Astrocyte of the cerebellum (primary cell): ENCODE measurements at places on chromosomes 12 and 14.

- no peak for DNase-seq
Observed at GRCh38 chr12:130498589-130499385, 161.1 kb downstream of the PIWIL1 start.

DNA sequence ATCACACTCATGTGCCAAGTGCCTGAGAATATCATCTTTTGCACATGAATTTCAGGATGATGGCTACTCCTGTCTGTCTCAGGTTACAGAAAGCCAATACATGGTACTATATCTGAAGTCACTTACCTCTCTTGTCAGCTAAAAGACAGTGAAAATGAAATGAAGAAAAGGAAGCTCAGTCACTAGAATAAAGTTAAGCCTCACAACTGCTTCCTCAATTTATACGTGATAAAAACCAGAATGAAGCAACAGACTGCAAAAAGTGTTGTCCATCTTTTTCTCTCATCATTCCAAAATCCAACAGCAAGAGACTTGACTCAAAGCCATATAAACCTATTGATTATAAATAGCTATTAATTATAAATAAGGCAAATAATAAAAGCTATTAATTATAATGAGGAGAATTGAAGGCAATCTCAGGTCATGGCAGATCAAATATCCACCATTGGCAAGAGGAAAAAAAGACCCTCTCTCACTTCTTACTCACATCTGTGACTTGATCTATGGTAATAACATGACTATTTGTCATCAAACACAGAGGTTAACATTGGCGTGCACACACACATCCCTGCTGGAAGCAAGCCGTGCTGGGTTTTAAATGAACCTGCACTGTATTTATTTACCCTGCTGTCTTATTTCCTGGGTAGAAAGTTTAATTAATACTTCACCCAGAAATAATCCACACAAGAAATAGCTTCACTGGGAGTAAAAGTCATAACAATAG lies 10.0 kb downstream of the NIN start:
- DNase-seq, result no peak

DNA sequence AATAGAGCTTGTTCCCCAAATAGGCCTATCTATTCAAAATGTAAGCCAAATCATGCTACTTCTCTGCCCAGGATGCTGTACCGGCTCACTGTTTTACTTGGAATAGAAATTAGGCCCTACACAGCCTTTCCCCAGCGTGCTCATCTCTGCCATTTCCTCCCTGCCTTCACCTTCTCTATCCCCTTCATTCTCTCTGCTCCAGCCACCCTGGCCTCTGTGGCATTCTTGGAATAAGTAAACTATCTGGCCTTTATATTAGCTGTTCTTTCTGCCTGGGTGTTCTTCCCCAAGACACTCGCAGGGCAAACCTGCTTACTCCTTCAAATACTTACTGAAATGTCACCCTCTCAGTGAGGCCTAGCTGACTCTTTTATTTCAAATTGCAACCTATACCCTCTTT lies 30.9 kb upstream of the DYRK2 start:
- no peak for DNase-seq

DNA sequence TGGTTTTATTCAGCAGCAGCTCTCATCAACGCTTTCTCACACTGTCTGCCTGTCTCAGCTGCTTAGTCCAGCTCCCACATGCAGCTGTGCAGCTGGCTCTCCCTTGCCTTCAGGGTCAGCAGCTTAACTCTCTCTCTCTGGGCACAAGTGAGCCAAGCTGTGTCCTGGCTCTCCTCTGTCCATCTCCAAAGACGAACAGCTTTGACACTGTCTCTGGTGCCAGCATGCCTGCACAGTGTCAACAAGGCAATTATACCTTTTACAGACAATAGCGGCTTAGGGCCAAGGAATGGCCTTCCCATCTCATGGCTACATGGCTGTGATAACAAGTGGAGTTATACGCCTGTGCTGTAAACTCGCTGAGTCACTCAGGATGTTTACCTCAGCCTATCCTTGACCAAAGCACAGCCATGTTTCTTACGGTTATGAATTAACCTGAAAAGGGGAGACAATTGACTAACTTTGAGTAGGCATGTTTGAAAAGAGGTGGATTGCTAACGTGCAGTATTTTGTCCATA lies 38.4 kb upstream of the MANSC4 start:
- DNase-seq, result no peak

GRCh38 chr12:67742461-67742860 lies 93.9 kb downstream of the DYRK2 start:
- no peak for DNase-seq

- DNase-seq, result no peak
Observed at GRCh38 chr12:130792821-130793553, 46.1 kb downstream of the STX2 start.

GRCh38 chr12:124679047-124679446 lies 111.6 kb upstream of the NCOR2 start:
- no peak for DNase-seq

DNA sequence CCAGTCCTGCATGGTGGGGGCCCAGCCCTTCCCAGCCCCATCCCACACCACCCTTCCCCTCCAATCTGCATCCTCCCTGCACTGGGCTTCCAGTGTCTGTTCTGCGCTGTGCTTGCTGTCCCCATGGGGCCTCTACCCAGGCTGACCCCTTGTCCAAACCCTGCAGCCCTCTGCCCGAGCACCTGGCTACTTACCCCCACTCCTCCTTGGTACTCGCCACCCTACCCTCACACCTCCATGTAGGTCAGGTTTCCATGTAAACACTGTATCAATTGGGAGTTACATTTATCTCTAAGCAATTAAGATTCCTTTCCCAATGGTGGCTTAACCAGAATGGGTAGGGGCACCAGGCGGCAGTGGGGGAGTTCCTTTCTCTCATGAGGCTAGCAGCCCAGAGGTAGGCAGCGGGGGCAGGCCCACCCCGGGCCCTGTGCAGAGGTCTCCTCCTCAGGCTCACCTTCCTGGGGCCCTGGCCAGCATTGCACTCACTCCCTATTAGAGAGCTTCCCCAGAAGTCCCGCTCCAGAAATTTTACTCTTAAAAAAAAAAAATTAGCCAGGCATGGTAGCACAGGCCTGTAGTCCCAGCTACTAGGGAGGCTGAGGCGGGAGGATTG lies 76.6 kb upstream of the CCND2 start:
- DNase-seq, result no peak
